CD4-positive, CD25-positive, alpha-beta regulatory T cell (primary cell): ENCODE measurements at places on chromosomes 6 and 20. TPM values are rescaled to one million over a fixed set of nuclear protein-coding genes. Genes with fewer than 3 reads are reported as not detected.

The FOXF2 gene
- total RNA-seq = not detected

The RTN4IP1 gene
- 5.9 TPM for total RNA-seq

The GPR63 gene
- 0.10 TPM for total RNA-seq

The PPP1R11 gene
- 59.4 TPM for total RNA-seq

The DTD1 gene
- 16.5 TPM for total RNA-seq

The MOCS1 gene
- total RNA-seq = 0.10 TPM

The MEP1A gene
- total RNA-seq = not detected

The ADTRP gene
- total RNA-seq = 40.9 TPM

DNA sequence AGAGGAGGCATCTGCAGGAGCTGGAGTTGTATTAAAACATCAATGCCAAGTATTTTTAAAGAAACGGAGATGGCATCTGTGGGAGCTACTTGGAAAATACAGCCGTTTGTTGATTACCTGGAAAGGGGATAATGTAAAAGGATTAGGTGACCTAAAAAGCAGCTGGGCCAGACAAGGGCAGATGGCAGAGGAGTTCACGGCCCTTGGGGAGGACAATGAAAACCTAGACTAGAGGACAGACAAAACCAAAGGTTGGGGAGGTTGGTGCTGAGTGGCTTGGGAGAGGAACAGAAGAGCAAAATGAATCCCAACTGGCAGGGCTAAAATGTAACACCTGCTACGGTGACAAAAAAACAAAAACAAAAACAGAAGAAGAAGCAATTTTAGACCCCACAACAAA, 260.5 kb upstream of the JARID2 start:
- no peaks in the 10 kb centered on the region for H3K36me3 ChIP-seq
- DNase-seq = no peak
- peaks cover 2% of the 10 kb centered on the region for H3K27me3 ChIP-seq
- H3K27ac ChIP-seq = no peak overlapping the region
- no peaks in the 10 kb centered on the region for H3K4me1 ChIP-seq

- H3K4me1 ChIP-seq = peaks cover 5% of the 10 kb centered on the region
- no peak for DNase-seq
- H3K27me3 ChIP-seq = no peaks in the 10 kb centered on the region
- H3K36me3 ChIP-seq = no peaks in the 10 kb centered on the region
Measured at GRCh38 chr6:31142361-31142761, 3.5 kb upstream of the PSORS1C2 start.

DNA sequence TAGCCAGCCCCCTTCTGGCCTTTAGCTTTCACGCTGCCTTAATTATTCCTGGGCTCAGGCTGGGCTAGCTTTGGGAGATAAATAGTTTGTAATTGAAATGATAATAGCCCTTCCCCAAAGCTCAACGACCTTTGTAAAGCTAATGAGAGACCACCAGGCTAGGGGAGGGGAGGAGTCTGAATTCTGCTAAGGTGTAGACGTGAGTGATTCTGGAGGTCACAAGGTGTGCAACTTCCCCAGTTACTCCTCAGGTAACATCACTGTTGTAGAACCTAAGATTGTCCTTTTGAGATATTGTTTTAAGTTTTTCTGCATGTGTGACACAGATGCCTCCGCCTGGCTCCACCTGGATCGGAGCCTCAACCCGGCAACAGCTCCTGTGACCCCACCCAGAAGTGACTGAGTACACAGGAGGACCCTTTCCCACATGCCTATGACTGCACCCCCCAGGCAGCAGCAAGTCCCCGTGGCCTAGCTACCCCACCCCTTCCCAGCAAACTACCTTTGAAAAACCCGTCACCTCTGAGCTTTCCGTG, 5.8 kb upstream of the GPR31 start:
- no peaks in the 10 kb centered on the region for H3K4me1 ChIP-seq
- no peaks in the 10 kb centered on the region for H3K36me3 ChIP-seq
- H3K4me3 ChIP-seq = no peak overlapping the region
- DNase-seq = no peak
- H3K27ac ChIP-seq = no peak overlapping the region

DNA sequence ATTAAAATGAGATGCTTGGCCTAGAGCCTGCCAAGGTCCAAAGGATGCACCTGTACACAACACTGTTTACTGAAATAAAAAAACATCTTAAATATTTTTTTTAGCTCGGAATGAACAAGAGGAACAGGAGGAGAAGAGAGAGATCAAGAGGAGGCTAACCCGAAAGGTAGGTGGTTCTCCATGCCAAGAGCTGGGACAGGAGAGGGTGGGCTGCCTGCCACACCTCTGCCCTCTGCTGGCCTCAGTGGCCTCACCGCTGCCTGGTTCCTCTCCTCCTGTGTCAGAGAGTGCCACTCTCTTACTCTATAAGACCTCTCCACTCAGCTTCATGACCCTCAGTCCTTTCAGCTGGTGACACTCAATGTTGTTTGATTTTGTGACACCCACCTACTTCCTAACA, 50.2 kb downstream of the TBC1D7 start:
- peaks cover 13% of the 10 kb centered on the region for H3K4me1 ChIP-seq
- DNase-seq = no peak
- H3K27ac ChIP-seq = no peak overlapping the region
- H3K4me3 ChIP-seq = no peak overlapping the region
- no peaks in the 10 kb centered on the region for H3K36me3 ChIP-seq

- H3K4me1 ChIP-seq = peaks cover 69% of the 10 kb centered on the region
- no peaks in the 10 kb centered on the region for H3K27me3 ChIP-seq
- DNase-seq = no peak
Measured at GRCh38 chr6:31736768-31737314, 511 bp upstream of the CLIC1 start.

- H3K27me3 ChIP-seq = no peaks in the 10 kb centered on the region
- no peak for DNase-seq
- H3K27ac ChIP-seq = no peak overlapping the region
- no peaks in the 10 kb centered on the region for H3K36me3 ChIP-seq
Measured at GRCh38 chr6:103193413-103193812, 1666.3 kb downstream of the HACE1 start.

DNA sequence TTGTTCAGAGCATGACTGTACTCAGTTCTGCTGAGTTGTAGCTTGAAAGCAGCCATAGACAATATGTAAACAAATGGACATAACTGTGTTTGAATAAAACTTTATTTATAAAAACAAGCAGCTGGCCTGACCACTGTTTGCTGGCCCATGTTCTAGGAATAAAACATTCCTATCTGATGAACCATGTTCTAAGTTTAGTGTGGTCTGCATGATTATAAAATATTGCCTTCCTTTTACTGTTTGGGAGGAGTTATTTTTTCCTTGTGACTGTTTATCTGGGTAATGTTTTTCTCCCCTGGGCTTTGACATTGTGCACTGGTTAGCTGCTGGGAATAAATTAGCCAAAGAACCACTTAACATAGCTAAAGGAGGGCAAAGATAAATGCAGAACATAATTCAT, 55.1 kb downstream of the CDS2 start:
- H3K36me3 ChIP-seq = peaks cover 93% of the 10 kb centered on the region
- no peak overlapping the region for H3K27ac ChIP-seq
- no peak for DNase-seq
- no peaks in the 10 kb centered on the region for H3K27me3 ChIP-seq
- H3K4me1 ChIP-seq = no peaks in the 10 kb centered on the region

- no peak overlapping the region for H3K27ac ChIP-seq
- peaks cover 5% of the 10 kb centered on the region for H3K27me3 ChIP-seq
- no peak overlapping the region for H3K4me3 ChIP-seq
- no peaks in the 10 kb centered on the region for H3K4me1 ChIP-seq
- no peaks in the 10 kb centered on the region for H3K36me3 ChIP-seq
Measured at GRCh38 chr20:49353348-49353747, 75.5 kb upstream of the ZNFX1 start.

GRCh38 chr6:95543798-95544197, 33.5 kb upstream of the MANEA start:
- no peak overlapping the region for H3K27ac ChIP-seq
- no peaks in the 10 kb centered on the region for H3K36me3 ChIP-seq
- H3K4me1 ChIP-seq = no peaks in the 10 kb centered on the region
- peaks cover 4% of the 10 kb centered on the region for H3K27me3 ChIP-seq

DNA sequence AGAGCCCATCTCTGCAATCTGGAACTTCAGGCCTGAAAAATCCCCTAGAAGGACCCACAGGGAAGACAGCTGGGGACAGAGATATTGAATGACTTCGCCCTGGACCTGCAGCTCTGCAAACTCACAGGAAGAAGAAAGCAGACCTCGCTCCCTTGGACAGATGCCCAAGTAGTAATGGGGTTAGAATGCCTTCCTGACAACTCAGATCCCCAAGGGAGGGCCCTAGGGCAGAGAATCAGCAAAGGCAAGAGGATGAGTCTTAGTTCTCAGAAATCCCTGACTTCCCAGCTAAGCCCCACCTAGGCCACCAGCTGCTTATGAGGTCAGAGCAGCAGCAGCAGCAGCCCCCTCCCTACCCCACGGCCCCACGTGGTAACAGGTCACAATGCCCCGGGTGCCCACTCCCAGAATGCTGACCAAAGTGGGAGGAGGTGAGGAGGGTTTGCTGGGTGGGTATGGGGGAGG, at the start of gene C20orf141:
Gene C20orf141 (plus strand): TSS at position 401 of the 465 bp plus-strand sequence. CDS start 198 bp downstream, outside the sequence.
- H3K4me3 ChIP-seq = no peak within 1 kb of the TSS
- H3K4me1 ChIP-seq = no peaks in the 10 kb centered on the region

- peak overlapping the region; percentile 45 for H3K27ac ChIP-seq
- no peaks in the 10 kb centered on the region for H3K36me3 ChIP-seq
- peak overlapping the region; percentile 7 for H3K4me3 ChIP-seq
- H3K27me3 ChIP-seq = no peaks in the 10 kb centered on the region
Measured at GRCh38 chr6:87197547-87197946, 42.2 kb downstream of the ZNF292 start.
